Stomach (tissue), 19 donors: ENCODE measurements at places on chromosomes 1 and 21. TPM values are rescaled to one million over a fixed set of nuclear protein-coding genes. Genes with fewer than 3 reads are reported as not detected.

DNA sequence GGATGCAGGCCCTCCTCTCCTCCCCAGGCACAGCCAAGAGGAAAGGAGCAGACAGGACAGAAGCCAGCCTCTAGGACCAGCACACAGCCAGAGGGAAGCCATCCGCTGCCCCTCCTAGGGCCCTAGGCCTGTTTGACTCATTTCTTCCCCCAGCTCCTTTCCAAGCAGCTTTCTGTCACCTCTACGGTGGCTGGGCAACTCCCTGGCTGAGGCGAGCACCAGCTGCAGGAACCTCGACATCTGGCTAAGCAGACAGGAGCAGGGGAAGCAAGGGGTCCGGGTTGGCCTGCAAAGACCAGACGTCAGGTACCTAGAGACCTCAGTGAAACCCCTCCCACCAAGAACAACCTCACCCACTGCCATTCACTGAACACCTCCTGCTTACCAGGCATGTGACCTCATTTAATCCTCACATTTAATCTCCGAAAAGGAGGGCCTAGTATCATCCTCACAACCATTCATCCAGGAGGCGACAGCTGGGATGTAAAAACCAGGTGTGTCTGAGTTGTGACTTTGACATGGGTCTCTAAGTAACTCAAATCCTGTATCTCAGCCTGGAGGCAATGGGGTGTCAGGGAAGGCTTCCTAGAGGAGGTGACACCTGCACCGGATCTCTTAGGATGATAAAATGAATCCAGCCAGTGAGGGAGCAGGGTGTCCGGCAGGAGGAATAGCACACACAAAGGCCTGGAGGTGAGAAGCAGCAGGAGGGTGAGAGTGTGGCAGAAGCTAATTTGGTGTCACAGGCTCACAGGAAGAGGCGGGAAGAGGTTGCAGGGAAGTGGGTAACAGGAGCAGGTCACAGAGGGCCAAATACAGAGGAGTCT lies 5.9 kb downstream of the LRP8 start:
- no peak for DNase-seq

GRCh38 chr1:211630236-211631081 lies 45.0 kb downstream of the NEK2 start:
- peak; percentile 61 for DNase-seq

DNA sequence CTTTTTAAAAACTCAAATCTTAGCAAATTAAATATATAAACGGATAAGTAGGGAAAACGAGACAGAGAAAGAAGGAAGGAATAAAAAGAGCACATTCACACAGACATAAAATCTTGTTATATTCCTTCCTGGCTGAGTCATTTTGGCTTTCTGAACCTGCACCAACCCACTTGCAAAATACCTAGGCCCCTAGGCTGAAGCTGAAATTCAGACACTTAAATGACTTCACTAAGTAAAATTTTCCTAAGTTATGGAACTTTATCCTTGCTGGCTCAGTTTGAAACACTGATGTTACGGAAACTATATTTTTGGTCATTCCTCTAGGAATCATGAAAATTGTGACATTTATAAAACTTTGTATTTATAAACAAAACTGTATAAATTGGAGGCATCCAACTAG lies 462.8 kb upstream of the NFIA start:
- DNase-seq, result no peak

- DNase-seq, result peak; percentile 66
Measured at GRCh38 chr21:43338951-43339350, 88.0 kb downstream of the SIK1 start.

- DNase-seq, result no peak
Measured at GRCh38 chr1:201264072-201264471, 19.2 kb upstream of the PKP1 start.

DNA sequence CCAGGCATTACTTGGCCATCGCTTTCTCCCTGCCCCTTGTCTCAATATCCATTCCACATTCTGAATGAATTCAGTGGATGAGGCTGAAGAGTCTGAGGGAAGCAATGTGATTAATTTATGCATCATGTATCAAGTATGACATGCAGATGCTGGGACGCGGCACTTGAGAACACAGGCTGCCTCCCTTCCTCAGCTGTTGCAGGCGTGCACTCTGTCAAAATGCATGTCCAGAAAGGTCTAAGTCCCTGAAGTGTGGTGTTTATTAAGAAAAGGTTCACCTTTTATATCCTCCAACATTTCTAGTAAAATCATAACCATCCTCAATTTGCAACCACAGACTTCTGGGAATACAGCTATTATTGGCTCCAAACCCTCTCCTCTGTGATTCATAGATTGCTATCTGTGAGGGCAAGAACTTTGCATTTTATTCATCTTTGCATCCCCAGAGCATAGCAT lies 22.6 kb upstream of the RAB3GAP2 start:
- DNase-seq, result no peak

- no peak for DNase-seq
Measured at GRCh38 chr1:21801100-21801499, 11.0 kb upstream of the LDLRAD2 start.

DNA sequence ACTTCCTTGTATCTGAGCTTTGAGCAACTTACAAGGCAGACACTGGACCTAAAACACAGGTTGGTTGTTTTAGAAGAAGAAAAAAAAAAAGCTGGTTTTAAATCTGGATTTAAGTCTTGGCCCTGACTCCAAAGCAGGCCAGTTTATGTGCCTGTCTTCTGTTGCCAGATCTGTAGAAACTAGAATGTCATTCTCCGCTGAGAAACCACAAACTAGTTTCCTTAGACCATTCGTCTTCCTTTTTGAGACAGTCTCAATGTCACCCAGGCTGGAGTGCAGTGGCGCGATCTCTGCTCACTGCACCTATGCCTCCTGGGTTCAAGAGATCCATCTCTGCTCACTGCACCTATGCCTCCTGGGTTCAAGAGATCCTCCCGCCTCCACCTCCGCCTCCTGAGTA lies 33.9 kb downstream of the APP start:
- DNase-seq, result no peak

GRCh38 chr1:1550591-1551432 lies 10.4 kb upstream of the TMEM240 start:
- peak; percentile 69 for DNase-seq

DNA sequence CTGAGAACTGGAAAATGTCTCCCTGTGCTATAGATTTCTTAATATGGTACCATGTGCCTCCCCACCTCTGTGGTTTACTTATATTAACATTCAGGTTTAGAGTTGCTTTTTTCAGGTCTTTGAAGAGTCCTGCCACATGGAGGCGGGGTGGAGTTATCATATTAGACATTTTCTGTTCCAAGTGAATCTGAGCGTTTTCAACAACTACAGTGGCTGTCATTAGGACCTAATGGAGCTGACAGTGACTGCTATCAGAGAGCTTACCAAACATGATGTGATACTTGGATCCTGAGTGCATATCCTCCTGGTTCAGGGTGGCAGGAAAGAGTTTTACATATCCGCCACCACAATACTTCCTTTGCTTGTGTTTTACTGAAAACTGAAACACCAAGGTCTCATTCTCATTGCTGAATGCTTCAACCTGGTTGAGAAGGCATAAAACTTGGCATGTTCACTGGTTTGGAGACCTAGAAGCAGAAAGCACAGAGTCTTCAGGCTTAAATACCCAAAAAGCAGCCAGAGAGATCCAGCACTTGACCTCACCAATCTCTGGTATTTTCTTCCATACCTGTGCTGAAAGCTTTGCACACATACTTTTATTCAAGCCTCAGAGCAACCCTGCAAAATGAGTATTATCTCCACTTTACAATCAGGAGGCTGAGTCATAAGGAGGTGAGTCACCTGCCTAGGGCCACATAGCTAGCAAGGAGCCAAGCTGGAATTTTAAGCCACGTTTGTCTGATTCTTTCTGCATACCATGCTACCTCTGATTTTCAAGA lies 47.4 kb upstream of the OSBPL9 start:
- DNase-seq, result peak; percentile 40

DNA sequence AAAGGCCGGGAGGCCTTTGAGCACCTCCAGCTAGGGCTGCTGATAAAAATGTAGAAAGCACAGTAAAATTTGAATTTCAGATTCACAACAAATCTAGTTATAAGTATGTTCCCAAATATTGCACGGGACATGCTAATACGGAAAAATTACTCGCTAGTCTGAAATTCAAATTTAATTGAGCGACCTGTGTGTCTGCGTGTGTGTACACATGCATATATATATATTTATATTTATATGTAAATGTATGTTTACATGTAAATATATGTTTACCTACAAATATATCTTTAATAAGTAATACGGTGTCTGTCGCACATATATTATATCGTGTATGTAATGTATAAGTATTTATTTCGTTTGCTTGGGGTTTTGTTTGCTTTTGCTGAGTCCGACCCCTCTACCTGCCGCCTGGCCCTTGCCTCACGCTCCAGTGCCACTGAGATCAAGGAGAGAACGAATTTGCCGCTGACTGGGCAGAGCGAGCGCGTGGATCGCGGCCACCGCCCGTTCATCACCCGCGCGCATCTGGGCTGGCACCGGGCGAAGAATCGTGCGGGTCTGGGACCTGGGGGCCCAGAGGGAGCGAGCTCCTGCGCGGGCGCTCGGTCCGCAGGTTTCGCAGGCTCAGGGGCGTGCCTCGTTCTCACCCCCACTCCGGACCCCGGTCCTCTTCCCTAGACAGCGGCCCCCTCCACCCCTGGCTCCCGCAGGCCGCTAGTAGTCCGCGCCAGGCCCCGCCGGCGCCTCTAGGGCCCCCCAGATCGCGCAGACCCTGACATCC lies 534 bp upstream of the WRAP73 start:
- DNase-seq, result no peak

- DNase-seq, result peak; percentile 72
Measured at GRCh38 chr1:47875831-47876586, 121.2 kb downstream of the TRABD2B start.

DNA sequence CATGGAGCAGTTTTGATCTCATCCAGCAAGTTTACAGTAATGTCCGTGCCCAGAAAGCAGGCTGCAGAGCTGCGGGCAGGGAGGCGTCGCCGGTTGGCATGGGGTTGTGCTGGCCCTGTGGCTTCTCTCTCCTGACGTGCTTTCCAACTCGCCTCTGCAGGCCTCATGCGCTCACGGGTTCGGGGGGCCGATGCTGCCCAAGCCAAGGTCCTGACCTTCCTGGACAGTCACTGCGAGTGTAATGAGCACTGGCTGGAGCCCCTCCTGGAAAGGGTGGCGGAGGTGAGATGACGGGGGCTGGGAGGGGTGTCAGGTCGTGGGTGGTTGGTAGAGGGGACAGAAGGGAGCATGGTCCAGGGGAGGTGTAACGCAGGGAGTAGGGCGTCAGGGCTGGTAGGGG lies 176.1 kb downstream of the GALNT2 start:
- DNase-seq, result no peak

DNA sequence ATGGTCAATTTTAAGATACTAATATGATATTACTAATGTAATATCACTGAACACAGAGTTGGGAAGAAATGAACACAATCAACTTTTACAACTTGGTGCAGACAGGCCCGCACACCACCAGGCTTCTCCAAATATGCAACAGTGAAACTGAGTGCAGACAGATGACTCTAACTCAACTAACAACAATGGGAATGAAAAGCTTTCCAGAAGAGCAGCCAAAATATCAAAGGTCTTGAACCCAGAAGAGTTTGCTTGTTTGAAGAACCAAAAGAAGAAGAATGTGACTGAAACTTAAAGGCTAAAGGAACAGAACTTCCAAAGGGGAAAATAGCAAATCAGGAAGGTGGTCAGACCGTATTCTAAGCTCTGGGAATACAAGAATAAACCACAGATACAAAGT lies 89.8 kb upstream of the COL11A1 start:
- DNase-seq, result no peak

DNA sequence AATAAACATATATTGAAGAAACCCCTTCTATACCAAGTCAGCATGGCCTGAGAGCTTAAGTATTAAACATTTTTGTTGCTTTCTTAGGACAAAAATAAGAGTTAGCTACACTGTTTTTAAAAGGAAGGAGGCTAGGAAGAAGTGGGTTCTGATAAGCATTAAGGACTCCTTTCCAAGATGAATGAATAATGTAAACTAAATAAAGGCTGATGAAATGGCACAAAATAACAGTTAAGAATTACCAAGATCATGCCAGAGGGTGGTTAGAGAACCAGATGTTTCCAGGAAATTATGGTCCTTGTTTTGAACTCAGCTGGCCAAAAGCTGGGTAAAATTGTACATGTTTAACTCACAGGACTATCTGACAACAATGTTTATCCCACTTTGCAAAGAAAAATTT lies 114.1 kb upstream of the ETS2 start:
- no peak for DNase-seq

- DNase-seq, result no peak
Measured at GRCh38 chr1:160504651-160505050, 18.4 kb downstream of the SLAMF6 start.

- DNase-seq, result no peak
Measured at GRCh38 chr1:6260433-6260934, 414 bp downstream of the GPR153 start.

- DNase-seq, result no peak
Measured at GRCh38 chr1:245317217-245317616, 162.4 kb downstream of the KIF26B start.

DNA sequence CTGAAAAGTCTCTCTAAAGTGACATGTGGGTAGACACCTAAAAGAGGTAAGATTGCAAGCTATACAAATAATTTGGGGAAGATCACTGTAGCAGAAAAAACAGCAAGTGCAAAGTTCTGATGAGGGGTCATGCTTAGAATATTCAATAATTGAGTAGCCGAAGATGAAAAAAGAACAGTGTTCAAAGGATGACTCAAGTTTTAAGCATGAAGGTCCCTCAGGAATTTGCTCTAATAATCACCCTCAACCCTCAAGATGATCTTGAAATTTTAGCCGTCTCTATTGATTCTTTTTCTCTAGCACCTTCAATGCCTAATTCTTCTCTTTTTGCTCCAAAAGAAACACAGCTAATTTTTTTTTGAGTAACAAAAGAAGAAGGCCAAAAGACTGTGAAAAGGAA lies 190.6 kb upstream of the ZNHIT6 start:
- DNase-seq, result no peak

DNA sequence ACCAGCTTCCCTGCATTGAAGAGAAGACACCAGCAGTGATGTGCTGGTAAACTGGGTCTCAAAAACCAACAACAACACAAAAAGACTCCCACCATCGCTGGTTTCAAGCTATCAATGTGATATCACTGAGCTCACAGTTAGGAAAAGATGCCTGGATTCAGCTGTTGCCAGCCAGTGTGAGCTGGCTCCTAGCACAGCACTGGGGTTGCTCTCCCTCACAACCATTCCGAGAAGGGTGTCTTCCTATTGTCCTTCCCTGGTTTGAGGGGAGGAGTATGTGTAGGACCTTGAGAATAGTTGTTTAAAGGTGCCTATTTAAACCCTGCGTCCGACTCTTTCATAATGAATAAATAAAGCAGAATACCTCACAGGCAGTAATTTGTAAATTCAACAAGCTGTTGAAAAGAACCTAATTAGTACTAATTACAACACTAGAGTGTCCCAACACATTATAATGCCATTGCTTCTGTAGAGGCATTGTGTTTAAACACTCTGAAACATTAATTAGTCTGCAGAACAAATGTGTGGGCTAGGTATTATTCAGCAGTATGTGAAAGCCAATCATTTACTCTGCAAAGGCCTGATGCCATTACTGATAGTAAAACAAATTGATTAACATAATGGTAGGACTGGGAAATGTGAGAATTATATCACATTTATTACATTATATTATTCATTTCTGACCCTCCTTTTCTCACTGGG lies 17.2 kb downstream of the NIBAN1 start:
- no peak for DNase-seq

- DNase-seq, result no peak
Measured at GRCh38 chr21:37874904-37875780, 41.1 kb downstream of the KCNJ6 start.

KLHL20 gene
- 5.8 TPM for total RNA-seq

DYNLT5 gene
- not detected for total RNA-seq

CD48 gene
- not detected for total RNA-seq

UBE2U gene
- total RNA-seq, result not detected

PLOD1 gene
- total RNA-seq, result 56.2 TPM

LMX1A gene
- not detected for total RNA-seq

DYNLT4 gene
- total RNA-seq, result not detected

ACP6 gene
- 24.1 TPM for total RNA-seq
